ENCODE measurements at places on chromosomes 4 and X. TPM values are rescaled to one million over a fixed set of nuclear protein-coding genes. Genes with fewer than 3 reads are reported as not detected.

LANCL3 gene
- 0.16 TPM for total RNA-seq

CXCL11 gene
- 5.7 TPM for total RNA-seq

CRMP1 gene
- under 0.01 TPM for total RNA-seq

RGN gene
- total RNA-seq, result under 0.01 TPM

EMCN gene
- 62.5 TPM for total RNA-seq

CXCL13 gene
- not detected for total RNA-seq

GUCY1A1 gene
- total RNA-seq, result 33.7 TPM

PABPC4L gene
- 1.4 TPM for total RNA-seq

REELD1 gene
- total RNA-seq, result not detected

ADGRG4 gene
- total RNA-seq, result under 0.01 TPM

PF4V1 gene
- total RNA-seq, result 0.25 TPM

TDO2 gene
- total RNA-seq, result not detected

CENPVL1 gene
- not detected for total RNA-seq

MAGEA2 gene
- total RNA-seq, result not detected

SERPINA7 gene
- not detected for total RNA-seq

PGAM4 gene
- total RNA-seq, result not detected

ITM2A gene
- 191 TPM for total RNA-seq

CT45A10 gene
- not detected for total RNA-seq

SPATA4 gene
- not detected for total RNA-seq

SSX2 gene
- not detected for total RNA-seq

MAGEA9B gene
- not detected for total RNA-seq

DIPK2B gene
- total RNA-seq, result 118 TPM

NSG1 gene
- 0.81 TPM for total RNA-seq

GJB1 gene
- not detected for total RNA-seq

GABRQ gene
- total RNA-seq, result not detected

MAGEA4 gene
- total RNA-seq, result not detected

DLG3 gene
- 0.32 TPM for total RNA-seq

DMRTC1B gene
- not detected for total RNA-seq

PNMA6A gene
- 0.94 TPM for total RNA-seq

SULT1B1 gene
- 1.1 TPM for total RNA-seq

STPG2 gene
- 0.13 TPM for total RNA-seq

ASB5 gene
- not detected for total RNA-seq

MAGEE2 gene
- not detected for total RNA-seq

BRS3 gene
- not detected for total RNA-seq

ADH1B gene
- total RNA-seq, result 0.32 TPM
